ENCODE measurements at places on chromosomes 12 and 14.

DNA sequence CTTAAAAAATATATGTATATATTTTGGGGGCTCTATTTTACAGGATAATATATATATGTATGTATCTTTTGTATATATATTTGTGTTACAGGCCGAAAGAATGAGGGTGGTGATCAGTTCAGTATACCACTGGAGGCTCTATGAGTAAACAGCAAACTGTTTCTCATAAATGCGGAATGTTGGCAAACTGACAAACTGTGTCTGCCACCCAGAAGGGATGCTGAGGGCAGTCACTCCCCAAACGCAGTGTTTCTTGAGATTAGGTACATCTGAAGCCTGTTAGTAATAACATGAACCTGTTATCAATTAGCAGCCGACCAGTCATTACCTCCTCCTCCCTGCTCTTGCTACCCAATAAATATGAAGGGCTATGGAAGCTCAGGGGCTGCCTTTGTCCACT is 20.8 kb downstream of the TNFAIP2 start:
- DNase-seq: no peak

- no peak for DNase-seq
Measured at GRCh38 chr12:60174941-60175340, 579.1 kb downstream of the SLC16A7 start.

DNA sequence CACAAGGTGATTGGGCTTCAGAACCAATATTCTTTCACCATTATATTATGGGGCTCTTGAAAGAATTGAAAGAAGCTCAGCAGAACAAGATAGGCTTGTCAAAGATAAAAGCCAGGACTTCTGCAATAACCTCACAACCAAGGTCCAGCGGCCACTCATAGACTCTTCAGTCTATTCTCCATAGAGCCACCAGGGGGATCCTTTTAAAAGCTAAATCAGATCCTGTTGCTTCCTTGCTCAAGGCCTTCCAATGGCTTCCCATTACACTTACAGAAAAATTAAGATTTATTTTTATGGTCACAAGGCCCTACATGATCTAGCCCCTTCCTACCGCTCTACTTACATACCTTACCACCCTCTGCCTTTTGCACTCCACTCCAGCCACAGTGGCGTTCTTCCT is 169.6 kb downstream of the C12orf42 start:
- DNase-seq: peak; percentile 4

GRCh38 chr14:28482251-28483040 is 284.1 kb upstream of the FOXG1 start:
- DNase-seq: no peak

DNA sequence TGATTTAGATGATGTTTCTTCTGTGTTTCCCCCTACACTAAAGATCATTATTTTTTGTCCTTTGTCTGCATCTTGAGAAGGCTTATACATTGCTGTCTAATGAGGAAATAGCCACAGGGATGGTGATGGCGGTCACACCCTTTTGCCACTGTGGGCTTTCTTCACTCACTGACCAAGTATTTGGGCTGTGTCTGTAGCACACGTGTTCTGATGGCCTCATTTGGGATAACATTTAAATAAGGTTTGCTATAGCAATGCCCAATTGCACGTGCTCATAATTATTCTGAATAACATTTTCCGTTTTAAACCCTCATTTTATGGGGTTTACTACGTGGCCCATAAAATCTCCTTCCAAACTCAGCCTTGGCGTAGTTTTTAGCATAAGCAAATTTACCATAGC is 230.3 kb upstream of the PRICKLE1 start:
- no peak for DNase-seq

DNA sequence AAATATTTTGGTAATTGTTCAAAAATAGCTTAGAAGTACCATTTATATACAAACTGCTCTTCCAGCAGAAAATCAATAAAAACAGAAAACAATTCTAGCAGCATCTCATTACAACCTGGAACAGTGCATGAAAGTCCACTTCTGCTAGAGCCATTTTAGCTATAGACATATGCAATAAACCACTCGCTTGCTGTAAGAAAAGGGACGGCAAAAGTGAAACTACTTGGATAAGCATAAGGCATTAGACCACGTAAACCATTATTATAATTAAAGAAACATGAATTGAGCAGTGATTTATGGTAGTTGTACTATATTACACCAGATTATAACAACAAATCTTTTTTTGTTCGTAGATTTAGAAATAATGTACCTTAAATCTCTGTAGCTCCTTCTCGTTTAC is 48.7 kb downstream of the LRIG3 start:
- no peak for DNase-seq

DNA sequence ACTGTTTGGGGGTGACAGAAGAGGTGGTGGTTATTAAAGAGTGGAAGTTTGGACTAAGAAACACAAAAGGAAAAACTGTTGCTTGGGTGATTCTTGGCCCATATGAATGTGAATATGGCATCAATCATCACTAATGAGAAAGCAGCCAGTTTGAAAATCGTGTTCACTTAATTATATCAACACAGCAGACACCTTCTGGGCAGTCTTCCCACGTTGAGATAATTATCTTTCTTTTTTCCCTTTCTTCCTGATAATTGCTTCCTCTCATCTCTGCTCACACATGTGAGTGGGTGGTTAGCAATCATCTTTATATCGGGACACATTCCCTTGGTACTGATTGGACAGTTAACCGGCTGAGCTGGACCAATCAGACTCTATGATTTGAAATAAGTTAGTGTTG is 539.7 kb downstream of the AACS start:
- DNase-seq: no peak

GRCh38 chr12:111753144-111753881 is 13.4 kb upstream of the ALDH2 start:
- DNase-seq: peak; percentile 8

DNA sequence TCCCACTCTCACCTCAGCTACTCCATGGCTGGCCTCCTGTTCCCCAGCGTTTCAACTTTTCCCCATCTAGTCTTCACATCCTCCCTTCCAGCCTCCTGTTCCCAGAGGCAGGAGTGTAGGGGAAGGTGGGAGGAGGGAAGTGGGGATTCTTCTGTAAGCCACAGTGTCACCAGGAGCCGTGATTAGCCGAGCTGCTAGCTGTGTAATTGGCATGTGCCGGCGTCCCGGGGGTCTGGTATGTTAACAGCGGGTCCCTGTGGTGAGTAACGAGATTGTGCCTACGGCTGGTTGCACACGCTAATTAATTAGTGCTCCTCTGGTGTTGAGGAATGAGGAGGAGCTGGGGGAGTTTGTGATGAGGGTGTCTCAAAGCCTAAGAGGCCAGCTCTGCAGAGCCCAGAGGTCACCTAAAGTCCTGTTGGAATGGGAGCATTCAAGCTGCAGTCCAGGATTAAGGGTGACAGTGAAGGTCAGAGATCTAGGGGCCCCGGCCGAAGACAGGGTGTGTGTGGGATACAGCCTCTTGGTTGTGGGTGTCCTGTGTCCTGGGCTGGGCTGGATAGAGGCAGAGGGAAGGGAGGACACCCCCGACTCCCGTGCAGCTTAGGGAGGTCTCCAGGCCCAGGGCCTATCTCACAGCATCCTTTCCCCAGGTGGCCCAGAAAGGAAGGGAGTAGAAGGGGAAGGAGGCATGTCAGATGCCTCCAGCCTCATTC is 10.0 kb upstream of the CALCOCO1 start:
- no peak for DNase-seq
